ENCODE measurements at places on chromosomes 2 and 18. TPM values are rescaled to one million over a fixed set of nuclear protein-coding genes. Genes with fewer than 3 reads are reported as not detected.

- DNase-seq: no peak
These were observed 141.5 kb downstream of the KCNH7 start for GRCh38 chr2:162697111-162697510.

GRCh38 chr2:8303322-8303832 is 378.5 kb upstream of the ID2 start:
- DNase-seq: peak; percentile 34

DNA sequence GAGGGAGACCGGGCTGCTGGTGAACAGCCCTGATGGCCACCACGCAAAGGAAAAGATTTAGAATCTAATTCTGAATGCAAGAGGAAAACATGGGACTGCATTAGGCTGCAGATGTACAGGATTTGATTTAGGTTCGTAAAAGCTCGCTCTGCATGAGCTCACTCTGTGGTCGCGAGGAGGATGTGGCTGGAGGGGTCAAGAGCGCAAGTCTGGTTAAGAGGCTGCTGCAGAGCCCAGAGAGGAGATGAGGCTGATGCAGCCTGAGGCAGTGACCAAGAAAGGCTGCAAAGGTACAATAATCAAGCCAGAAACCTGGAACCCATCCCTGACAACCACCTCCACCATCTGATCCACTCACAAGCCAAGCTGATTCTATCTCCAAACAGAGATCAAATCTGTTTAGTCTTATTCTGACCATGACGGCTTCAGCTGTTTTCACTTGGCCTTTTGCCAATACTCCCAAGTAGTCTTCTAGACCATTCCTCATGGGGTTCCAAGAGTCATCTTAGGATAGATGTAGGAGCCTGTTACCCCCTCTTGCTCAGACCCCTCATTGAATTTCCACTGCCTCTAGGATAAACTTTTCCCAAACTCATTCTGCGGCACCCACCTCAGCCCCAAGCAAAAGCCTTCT is 58.9 kb upstream of the ARL4C start:
- DNase-seq: peak; percentile 93

GRCh38 chr2:102014041-102014345 is 22.2 kb downstream of the IL1R2 start:
- no peak for DNase-seq

GRCh38 chr2:165720511-165720910 is 73.5 kb downstream of the GALNT3 start:
- peak; percentile 98 for DNase-seq

DNA sequence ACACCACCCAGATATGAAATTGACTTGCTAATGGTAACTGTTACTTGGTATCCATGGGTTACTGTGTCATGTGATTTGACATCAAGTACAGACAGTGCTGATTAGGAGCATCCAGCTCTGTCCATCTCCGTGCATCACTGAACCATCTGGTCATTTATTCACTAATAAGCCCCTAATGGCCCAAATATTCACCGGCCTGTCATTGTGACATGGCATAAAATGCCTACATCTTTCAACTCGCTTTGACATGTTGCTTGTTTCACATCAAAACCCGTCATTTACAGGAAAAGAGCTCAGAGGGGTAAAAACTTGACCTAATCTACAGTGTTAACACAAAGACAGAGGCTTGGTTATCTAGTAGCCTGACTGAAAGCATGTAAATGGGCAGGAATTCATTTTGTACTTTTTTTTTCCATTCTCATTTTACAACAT is 308.9 kb upstream of the ATP5MC3 start:
- DNase-seq: no peak

GRCh38 chr2:129877795-129878775 is 101.4 kb upstream of the RAB6C start:
- DNase-seq: peak; percentile 57

DNA sequence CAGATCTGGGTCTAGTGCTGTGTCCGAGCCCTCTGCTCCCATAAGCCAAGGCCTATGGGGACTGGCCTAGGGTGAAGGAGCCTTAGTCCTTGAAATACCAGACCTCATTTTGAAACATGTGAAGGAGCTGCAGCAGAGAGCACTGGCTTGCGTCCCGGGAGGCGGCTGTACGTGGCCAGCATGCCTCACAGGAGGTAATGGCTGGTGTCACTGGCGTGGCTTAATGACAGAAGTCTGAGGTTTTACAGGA is 72.7 kb upstream of the OTOS start:
- no peak for DNase-seq

GRCh38 chr2:39855856-39856255 is 76.8 kb upstream of the THUMPD2 start:
- no peak for DNase-seq

GRCh38 chr2:48954311-48954710 is 198.8 kb upstream of the LHCGR start:
- no peak for DNase-seq

DNA sequence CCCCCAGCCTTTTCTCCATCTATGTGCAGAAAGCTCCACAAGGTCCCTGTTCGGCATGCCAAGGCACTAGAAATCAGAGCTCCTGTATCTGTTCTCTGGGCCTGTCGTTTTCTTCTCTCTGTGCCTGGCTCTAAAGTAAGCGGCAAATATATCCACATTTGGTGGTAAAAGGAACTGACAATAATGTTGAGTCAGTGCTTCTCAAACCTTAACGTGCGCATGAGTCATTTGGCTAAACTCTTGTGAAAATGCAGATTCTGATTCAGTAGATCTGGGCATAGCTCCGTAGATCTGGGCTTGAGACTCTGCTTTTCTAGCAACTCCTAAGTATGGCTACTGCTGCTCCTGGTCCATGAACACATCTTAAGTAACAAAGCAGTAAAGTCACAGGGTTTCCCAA is 16.5 kb upstream of the ACSL3 start:
- DNase-seq: peak; percentile 92

DNA sequence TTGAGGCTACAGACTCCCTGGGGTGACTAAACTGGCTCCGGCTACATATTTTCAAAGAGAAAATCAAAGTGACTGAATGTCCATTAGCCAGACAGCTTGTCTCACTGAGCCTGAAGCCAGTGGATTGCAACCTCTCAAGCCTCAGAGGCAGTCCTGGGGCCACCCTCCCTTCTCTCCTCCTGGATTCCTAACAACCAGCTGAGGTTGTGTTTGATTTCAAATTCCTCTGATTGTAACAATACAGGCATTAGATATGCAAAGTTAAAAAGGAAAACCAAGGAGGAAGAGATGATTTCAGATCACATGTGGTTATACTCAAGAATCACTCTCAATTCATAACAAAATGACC is 101.0 kb upstream of the LMAN1 start:
- DNase-seq: peak; percentile 6

GRCh38 chr2:178327516-178327915 is 123.5 kb downstream of the PRKRA start:
- no peak for DNase-seq

- DNase-seq: no peak
These were observed 310.8 kb upstream of the MGAT5 start for GRCh38 chr2:133943108-133943507.

DNA sequence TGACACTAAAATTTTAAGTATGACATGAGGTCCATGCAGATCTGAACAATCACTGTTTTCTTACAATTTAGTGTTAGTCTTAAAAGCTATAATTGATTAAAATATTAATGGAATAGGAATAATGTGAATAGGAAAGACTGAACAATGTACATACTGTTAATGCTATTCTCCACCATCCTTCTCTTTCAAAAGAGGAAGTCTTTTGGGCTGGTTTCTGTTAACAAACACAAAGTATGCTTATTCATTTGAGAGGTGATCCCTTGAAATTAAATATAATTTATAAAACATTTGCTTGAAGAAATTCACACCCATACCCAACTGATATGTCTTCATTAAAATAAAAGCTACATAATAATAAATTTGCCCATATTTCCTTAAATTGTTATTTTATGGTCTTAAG is 2.3 kb downstream of the STPG4 start:
- no peak for DNase-seq

DNA sequence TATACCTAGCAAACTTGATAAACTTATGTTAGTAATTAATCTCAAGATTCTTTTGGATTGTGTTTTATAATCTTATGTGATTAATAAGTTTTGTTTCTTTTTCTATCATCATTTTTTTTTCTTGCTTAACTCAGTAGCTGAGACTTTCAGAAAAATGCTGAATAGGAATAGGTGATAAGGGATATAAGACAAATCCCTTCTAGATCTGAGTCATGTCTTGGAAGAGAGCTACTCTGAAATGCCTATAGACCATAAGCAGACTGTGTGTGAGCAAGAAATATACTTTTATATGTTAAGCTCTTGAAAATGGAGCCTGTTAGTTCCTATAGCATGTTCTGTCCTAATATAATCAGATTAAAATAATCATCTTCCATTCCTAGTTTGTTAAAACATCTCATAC is 29.6 kb downstream of the CYBRD1 start:
- peak; percentile 55 for DNase-seq

DNA sequence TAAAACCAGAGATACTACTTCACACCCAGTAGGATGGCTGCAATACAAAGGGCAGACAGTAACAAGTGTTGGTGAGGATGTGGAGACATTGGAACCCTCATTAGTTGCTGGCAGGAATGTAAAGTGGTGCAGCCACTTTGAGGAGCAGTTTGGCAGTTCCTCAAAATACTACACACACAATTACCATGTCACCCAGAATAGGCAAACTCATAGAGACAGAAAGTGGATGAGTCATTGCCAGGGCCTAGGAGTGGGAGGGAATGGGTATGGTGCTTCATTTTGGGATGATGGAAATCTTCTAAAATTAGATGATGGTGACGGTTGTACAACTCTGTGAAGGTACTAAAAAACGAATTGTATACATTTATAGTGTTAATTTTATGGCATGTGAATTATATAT is 54.8 kb downstream of the ATP9B start:
- no peak for DNase-seq

The ZNF396 gene
- 5.0 TPM for total RNA-seq

The CNGA3 gene
- under 0.01 TPM for total RNA-seq

The WNT10A gene
- total RNA-seq: not detected

The HOXD9 gene
- not detected for total RNA-seq

The TWIST2 gene
- total RNA-seq: 118 TPM

The DSG4 gene
- total RNA-seq: not detected

The ANO7 gene
- total RNA-seq: 0.50 TPM

The FOXD4L1 gene
- total RNA-seq: 0.17 TPM

All from fibroblast of lung (primary cell).